Cardiac fibroblast (primary cell): ENCODE measurements at places on chromosomes 2 and 18.
A peak's percentile ranks its signal among the peaks of the same experiment; 100 is the strongest.

DNA sequence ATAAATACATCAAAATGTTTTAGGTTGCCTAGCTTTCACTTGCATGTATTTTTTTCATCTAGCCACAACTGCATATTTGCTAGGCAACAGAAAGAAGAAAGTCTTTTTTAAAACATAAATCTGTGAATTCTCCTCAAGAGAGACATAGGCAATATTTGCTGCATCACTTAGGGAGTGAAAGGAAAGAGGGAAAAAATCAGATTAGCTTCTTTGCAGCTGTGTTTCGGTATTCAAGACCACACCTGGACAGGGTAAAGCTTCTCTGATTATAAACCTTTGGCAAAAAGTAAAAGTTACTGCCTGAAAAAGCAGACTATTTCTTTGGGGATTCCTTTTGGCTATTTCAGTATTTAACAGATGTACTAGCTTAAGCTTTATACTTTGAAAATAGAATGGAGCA is 280.9 kb upstream of the ZSWIM2 start:
- DNase-seq = no peak

GRCh38 chr18:35174093-35174731 is 66.6 kb upstream of the ZNF397 start:
- DNase-seq = no peak

GRCh38 chr2:127196998-127197397 is 23.1 kb downstream of the CYP27C1 start:
- DNase-seq = no peak

GRCh38 chr18:74689251-74689650 is 91.6 kb downstream of the ZNF407 start:
- DNase-seq = peak; percentile 76

GRCh38 chr2:207035875-207036274 is 96.6 kb downstream of the CPO start:
- no peak for DNase-seq

- no peak for DNase-seq
Measured at GRCh38 chr2:9952856-9953503, 1.5 kb downstream of the GRHL1 start.

DNA sequence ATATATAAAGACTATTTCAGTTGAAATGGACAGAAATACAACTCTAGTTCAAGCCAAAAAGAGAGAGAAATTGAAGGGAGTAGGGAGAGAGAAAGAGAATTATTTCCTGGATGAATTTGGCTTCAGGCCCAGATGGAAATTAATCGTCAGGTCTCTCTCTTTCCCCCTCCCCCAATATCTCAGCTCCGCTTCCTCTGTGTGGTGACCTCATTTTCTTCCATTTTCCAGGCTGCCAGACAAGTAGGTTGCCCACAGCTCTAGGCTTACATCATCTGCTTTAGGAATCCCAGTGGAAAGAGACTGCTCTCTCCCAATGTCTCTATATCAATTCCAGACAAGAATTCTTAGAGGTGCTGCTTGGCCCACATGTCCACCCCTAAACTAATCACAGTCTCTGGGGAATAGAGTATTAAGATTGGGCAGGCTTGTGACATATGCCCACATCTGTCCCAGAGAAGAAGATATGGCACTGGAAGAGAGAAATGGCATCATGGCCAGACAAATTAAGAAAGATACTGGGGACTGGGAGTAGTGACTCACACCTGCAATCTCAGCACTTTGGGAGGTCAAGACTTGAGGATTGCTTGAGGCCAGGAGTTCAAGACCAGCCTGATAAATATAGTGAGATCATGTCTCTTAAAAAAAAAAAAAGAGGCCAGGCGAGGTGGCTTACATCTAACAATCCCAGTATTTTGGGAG is 37.2 kb upstream of the CFAP36 start:
- peak; percentile 71 for DNase-seq

GRCh38 chr2:160224060-160224459 is 24.0 kb upstream of the ITGB6 start:
- DNase-seq = peak; percentile 87

- no peak for DNase-seq
Measured at GRCh38 chr2:69191634-69192033, 178.7 kb downstream of the ANTXR1 start.

DNA sequence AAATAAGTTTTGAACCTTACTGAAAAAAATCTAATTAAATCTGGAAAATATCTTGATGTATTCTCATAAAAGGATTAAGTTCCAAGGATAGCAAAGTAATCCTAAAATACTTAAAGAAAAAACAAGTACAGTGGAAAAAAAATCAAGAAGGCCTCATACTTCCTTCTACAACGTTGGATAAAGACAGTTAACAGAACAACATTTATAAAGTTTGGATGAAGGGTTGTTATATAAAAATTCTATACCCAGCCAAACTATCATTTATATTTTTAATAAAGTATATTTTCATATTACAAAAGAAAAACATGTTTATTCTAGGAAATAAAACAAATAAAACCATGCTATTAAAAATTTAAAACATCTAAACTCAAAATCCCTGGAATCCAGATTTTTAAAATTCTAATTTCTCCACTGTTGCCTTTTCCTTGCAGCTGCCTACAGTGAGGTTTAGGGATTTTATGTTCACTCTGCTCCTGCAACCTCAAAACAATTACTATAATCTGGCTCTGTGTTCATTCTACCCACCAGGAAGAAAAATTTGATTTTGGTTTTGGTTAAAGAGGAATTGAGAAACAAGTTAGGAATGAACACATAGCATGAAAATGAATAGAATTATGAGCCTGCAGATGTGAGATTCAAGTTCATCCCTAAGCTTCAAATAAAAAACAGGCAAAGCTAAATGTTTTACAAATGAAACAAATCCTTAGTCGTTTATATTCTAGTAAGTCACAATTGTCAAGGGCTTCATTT is 142.8 kb downstream of the LPIN1 start:
- DNase-seq = no peak
